ENCODE measurements at places on chromosomes 3 and 15. TPM values are rescaled to one million over a fixed set of nuclear protein-coding genes. Genes with fewer than 3 reads are reported as not detected.

DNA sequence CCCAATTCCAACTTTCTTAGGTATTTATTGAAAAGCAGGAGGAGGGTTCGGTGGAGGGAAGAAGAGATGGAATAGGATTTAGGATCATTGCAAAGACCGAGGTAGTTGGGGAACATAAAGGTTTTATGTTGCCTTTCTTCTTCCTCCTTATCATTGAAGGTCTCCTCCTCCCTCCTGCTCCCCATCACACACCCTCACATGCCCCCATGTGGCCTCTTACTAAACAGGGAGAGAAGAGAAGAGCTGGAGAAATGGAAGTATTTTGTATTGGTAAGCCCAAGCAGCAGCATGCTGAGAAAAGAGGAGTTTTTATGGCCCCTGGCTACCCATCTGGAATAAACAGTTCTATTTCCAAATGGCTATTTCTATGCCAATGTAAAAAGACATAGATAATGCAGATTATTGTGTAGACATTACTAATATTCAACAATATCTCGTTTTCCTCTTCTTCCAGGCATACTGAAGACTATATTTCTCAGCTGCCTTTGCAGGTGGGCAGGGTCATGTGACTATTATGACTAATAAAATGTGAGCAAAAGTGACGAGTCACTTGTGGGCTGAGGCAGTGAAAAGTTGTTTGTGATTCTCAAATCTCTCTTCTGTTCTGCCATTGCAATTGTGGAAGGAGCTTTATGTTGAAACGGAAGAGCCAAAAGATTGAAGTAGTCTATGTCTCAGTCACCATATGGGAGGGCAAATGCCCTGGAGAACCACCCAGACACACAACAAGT lies 5.2 kb upstream of the GPR176 start:
- no peak for DNase-seq

DNA sequence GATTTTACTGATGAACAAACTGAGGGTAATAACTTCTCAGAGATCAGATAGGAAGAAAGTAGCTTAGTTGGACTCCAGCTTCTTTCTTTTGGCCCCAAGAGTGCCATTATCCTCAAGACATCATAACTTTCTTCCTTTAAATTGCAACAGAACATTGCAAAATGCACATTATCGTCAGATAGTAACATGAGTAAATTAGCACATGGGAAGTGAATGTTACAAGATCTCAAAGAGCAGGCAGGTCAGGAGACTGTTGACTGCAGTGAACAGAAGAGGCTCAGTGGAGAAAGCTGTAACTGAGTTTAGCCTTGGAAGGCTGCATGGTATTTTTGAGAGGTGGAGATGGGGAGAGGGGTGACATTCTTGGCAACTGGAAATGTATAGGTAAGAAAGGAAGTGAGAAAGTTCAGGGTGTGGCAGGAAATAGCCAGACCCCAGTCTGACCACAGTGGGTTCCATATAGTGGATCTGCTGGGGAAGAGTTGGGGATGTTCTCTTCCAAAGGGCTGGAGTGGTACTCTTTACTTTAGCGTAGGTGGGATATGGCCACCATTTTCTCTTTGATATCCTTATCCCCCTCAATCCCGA lies 307.7 kb downstream of the RPLP1 start:
- DNase-seq: no peak

- DNase-seq: no peak
These were observed 14.3 kb downstream of the KLHL25 start for GRCh38 chr15:85780225-85780985.

- DNase-seq: no peak
These were observed 79.4 kb downstream of the GTPBP8 start for GRCh38 chr3:113070072-113070640.

GRCh38 chr3:44833394-44833793 lies 28.3 kb upstream of the TMEM42 start:
- DNase-seq: no peak

GRCh38 chr15:70488002-70488605 lies 275.3 kb downstream of the UACA start:
- DNase-seq: no peak

- DNase-seq: no peak
These were observed 76.3 kb upstream of the FRMD4B start for GRCh38 chr3:69462022-69462825.

Gene FGF7
- 0.05 TPM for total RNA-seq

Gene WNT5A
- 1.1 TPM for total RNA-seq

Gene CLDN16
- total RNA-seq: 3.6 TPM

Gene SLC12A1
- not detected for total RNA-seq

All from GM12878 (cell line).